GF-D8 (cell line): ENCODE measurements at places on chromosomes 6 and 20.

GRCh38 chr6:152225241-152225934 is 411.8 kb downstream of the SYNE1 start:
- DNase-seq: no peak

DNA sequence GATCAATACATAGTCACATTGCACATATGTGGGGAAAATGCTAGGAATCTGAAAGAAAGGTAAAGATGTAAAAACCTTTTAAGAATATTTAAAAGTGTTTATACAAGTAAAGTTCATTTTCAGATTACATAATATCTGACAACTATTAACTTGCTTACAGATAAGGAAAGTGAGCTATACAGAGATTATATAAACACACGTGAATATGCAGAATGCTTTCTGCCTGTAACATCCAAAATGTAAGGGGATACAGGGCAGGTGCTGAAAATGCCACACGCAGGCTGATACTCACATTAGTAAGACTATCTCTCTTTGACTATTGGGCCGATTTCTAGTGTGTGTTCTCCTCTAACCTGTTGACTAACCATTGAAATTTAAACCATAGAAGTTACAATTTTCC is 17.9 kb upstream of the MAP7 start:
- DNase-seq: no peak

GRCh38 chr6:37830225-37830624 is 10.7 kb downstream of the ZFAND3 start:
- DNase-seq: no peak

DNA sequence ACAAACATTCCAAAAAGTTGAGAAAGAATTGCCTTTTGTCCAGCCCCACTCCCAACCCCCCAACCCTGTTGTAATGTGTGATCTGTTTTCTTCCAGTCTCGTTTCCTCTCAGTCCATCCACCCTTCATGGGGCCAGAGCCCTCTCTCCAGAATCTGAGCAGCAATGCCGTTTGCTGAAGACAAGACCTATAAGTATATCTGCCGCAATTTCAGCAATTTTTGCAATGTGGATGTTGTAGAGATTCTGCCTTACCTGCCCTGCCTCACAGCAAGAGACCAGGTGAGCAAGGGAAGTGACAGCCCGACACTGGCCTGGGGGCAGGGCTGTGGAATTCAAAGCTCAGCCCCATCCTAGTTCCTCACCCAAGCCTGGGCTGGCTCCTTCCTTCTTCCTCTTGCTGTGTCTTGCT is 7.8 kb downstream of the MAVS start:
- DNase-seq: no peak

GRCh38 chr6:110511401-110511800 is 35.0 kb upstream of the SLC22A16 start:
- DNase-seq: no peak

DNA sequence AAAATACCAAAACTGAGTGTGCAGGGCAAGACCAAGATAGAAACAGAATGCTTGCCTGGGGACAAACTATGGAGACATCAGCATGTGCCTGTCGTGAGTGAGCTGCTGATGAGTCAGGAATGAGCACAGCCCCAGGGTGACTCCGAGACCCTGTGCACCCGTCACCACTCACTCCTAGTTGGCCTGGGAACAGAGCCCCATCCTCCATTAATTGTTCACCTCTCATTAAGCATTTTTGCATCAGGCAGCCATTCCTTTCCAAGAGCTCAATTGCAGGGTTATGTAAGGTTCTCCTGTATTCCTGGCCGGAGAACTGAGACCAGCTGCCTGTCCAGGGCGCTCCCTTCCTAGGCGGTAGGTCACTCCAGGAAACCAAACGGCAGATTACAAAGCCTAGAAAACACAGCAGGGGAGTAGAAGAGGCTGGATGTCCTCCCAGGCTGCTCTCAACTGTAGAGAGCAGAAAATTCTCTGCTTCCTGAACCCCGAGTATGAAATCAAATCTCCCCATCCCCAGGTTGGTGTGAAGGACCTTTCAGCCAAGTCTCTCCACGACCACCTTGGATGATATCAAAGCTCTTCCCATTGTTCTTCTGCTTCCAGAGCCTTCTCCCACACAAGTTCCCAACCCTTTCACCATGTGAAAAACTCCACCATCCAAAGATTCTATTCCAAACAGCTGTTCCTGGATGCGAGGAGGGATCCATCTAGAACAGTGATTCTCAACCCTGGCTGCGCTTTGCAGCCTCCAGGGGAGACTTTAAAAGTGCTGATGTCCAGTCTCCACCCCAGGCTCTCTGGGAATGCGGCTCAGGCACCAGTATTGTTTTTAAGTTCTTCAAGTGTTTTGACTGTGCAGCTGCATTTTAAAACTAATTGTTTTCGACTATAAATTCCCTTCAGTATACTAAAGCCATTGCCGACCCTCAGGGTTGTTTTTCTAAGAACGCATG is 532.6 kb upstream of the JARID2 start:
- DNase-seq: no peak

DNA sequence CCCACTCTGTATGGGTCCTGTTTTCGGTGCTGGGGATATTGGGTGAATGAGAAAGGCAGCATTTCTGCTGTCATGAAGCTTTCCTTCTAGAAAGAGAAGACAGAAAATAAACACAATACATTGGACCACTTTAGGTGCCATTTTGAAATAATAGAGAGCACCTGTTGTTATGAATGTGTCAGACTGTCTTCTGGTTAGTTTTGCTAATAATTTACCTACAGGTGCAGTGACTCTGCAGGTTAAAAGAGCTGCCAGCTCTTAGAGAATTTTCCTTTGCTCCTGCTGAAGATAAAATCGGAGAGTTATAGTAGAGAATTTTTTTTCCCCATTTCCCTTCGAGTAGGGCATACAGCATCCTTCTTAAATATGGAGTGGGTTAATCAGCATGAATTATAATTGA is 21.9 kb upstream of the GCLC start:
- DNase-seq: no peak

DNA sequence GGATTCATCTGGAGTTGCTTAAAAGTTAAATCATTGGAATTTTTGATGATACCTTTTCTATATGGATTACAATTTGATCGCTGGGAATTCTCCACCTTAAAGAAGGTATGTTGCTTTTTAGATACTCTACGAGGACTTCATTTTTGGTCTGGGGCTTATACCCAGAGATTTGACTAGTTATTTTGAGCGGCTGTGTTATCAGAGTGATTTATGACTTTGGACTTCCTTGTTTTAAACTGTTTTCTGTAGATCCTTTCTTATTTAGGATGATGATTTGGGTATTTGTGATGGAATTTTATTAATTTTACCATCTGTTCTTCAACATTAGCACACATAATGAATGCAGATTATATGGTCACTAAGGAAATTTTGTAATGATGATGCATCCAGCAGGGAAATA is 75.2 kb downstream of the SOX4 start:
- DNase-seq: no peak

DNA sequence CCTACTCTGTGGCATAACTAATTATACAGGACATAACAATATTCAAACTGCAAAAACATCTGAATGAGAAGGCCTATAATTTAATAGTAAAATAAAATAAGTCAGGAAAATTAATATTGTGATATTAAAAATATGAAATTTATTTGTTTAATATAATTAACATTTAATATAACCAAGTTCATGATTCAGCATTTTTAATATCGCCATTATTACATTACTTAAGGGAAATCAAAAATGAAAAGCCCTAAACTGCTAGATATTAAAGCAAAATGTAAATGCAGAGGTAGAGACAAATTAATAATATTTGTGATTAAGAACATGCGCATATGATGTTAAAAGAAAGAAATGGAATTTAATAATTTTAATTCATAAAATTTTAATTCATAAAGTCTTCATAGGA is 683.4 kb upstream of the EYS start:
- no peak for DNase-seq

- DNase-seq: no peak
These were observed 93.9 kb downstream of the FOXO3 start for GRCh38 chr6:108654465-108655106.

GRCh38 chr20:41365777-41366545 is 657 bp downstream of the EMILIN3 start:
- no peak for DNase-seq

DNA sequence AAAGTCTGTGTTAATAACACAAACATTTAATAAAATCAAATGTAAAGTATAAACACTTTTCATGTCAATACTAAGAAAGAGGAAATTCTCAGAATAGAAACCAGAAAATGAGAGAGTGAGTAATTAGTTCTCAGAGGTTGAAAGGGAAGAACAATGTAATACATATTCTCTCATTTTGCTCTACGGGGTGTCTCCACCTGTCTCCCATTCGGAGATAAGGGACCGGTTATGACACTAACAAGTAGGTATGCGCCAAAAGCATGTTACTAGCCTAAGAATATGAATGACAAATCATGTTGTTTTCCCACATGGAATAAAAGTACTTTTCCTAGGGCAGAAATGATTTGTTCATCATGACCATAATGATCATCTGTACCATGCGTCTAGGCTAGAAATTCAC is 35.6 kb upstream of the PRELID3B start:
- no peak for DNase-seq

- DNase-seq: peak; percentile 99
These were observed 175.7 kb upstream of the SNX9 start for GRCh38 chr6:157647261-157647915.

DNA sequence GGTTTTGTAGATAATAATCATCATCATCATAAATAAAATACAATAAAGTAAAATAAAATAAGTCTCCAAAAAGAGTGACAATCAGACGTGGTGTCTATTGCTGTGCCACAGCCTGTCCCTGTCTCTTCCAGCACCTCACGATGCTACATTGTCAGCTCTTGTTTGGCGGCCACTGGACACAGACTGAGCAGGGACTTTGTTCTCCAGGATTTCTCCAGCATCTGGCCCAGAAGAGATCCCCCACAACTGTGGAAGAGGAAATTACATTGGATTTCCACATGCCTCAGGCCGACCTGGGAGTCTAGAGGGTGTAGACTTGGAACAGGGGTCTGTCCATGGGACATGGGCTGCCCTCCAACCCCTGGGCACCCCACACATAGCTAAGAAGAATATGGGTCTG is 39.2 kb upstream of the RALY start:
- no peak for DNase-seq

GRCh38 chr6:14232889-14233288 is 115.3 kb downstream of the CD83 start:
- no peak for DNase-seq

- no peak for DNase-seq
These were observed 70.0 kb downstream of the CPNE5 start for GRCh38 chr6:36769183-36769675.

DNA sequence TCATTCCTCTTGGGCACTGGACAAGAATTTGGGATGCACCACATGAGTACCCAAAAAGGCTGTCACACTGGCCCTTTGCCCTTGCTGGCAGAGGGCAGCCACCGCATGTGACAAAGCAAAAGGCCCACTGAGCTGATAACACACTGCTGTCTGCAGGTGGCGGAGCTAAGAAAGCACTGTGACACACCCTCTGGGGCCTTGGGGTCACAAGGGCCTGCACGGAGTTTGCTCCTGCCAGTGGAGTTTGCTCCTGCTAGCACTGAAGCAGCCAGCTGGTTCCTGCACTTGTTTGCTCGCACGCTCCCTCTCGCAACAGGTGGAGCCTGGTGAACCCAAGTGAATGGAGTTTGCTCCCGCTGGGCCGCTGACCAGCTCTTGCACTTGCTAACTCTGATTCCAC is 132.6 kb downstream of the LCA5 start:
- DNase-seq: no peak

- DNase-seq: no peak
These were observed 137.5 kb upstream of the PTPN1 start for GRCh38 chr20:50372770-50373088.

DNA sequence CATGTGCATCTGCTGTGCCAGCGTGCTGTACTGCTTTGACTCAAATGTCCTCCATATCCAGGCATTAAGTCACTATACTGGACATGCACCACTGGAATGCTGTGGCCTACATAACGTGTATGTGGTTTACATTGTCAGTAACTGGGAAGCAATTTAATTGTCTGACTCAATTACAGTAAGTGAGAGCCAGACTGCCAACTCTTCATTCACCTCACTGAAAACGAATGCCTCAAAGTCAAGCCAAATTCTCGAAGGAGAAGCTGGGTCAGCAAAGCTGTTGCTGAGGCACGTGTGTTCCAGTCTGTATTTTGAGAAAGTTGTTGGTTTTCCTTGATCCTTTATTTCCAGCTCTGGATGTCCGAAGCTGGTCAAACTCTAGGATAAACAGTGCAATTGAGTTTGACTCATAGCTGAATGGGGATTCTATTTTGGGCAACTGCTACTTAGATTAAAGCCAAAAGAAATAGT is 534.3 kb downstream of the COL12A1 start:
- no peak for DNase-seq

DNA sequence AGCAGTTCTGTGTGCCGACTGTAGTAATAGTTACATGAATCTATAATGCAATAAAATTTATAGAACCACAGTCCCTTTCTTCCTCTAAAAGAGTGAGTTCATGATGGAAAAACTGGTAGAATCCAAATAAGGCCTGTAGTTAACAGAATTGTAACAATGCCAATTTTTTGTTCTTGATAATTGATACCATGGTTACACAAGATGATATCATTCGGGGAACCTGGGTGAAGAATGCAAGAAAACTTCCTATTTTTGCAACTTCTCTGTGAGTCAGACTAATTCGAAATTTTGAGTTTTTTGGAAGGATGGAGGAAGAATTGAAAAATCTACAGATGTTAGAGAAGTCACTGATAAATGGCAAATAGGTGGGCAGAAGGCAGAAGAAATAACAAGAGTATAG is 381.8 kb downstream of the CDKAL1 start:
- no peak for DNase-seq

DNA sequence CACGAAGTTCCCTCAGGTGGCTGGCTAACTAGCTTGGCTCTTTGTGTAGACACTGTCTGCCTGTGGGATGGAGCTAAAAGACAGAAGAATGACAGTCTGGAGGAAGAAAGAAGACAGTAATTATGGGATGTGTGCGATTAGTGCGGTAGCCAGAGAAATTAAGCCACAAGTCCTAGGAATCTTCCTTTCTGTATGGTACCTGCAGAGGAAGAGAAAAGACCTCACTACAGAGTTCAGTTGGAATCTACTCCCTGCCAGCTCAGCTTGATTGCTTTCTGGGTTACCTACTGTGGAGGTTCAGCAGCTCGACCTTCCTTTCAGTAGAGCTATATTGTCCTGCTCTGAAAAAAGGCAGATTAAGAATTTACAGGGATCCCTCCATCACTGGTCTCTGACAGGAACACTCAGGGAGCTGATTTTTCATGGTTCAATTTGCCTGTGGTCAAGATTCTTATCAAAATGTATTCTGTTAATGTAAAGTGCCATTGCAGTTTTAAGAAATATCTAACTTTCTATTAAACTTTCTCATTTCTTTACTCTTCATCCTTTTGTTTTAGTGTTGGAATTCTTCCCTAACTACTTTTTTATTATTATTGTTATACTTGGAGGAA is 187.2 kb downstream of the CENPW start:
- no peak for DNase-seq
